NCI-H1930 (cell line): ENCODE measurements at places on chromosomes 4 and X.

DNA sequence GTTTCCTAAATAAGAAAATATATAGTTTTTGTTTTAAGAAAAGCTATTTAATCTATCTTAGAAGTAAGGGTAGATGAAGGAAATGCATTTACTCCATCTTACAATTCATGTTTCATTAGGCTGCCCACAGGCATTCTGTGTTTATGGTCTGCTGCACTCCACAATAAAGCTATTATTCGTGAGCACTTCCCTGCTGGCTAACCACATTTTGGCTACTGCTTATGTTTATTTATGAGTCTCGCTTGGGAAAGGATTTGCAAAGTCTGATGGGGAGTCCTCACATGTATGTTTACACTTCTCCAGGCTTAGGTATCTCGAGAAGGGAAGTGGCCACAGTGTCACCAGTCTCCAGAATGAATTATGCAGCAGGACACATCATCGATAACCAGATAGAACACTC, 260.8 kb upstream of the VCX start:
- DNase-seq, result no peak

GRCh38 chrX:136598631-136599030, 49.3 kb upstream of the CD40LG start:
- no peak for DNase-seq

- DNase-seq, result no peak
These were observed 93.6 kb downstream of the DCTD start for GRCh38 chr4:182823576-182823975.

DNA sequence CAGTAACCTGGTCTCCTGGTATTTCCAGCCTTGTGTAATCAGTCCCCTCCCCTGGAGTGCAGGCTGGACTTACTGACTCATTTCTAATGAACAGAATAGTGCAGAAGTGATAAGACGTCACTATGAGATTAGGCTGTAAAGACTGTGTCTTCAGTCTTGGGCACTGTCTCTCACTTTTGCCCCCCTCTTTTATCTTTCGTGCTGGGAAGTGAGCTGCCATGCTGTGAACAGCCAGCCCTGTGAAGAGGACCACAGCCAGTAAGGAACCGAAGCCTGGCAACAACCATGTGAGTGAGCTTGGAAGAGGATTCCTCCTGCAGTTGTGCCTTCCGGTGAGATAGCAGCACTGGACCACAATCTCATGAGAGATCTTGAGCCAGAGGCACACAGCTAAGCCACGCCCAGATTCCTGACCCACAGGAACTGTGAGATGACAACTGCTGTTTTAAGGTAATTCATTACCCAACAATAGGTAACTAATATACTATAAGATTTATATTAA, 67.5 kb upstream of the GPR34 start:
- DNase-seq, result no peak

DNA sequence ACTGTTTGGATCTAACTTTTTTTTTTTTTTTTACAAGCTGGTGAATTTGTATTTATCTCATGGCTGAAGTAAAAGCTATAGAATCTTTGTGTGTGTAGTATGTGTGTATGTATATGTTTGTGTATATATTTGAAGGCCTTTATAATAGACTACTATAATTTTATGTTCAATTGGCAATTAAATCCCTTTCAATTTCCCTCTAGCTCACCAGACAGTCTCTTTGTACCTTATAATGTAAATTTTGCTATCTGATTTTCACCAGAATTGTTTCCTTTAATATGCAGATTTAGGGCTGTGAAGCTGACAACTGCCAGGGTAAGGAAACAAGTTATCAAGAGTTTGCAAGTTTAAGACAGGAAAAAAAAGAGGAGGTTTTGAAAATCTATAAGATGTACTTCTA, 33.1 kb upstream of the MTMR8 start:
- no peak for DNase-seq

DNA sequence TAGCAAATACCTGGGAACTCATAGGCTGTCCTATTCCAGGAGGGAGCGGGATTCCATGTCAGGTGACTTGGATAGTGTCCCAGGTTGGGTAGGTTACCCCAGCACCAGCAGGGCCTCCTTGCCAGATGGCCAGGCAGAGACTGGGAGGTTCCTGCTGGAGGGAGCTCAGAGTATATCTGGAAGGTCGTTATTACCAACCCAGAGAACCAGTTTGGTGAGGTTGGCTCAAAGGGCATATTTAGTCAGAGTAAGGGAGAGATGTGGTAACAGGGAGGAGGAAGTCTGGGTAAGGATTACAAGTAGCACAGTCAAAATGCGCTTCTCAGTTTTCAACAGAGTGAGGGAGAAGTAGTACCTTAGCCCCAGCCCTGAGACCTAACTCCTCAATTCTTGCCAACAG, 53.3 kb upstream of the LNX1 start:
- no peak for DNase-seq

- no peak for DNase-seq
These were observed 10.8 kb upstream of the RHOH start for GRCh38 chr4:40185830-40186664.

- no peak for DNase-seq
These were observed 25.6 kb downstream of the ZMAT1 start for GRCh38 chrX:101906136-101906796.

GRCh38 chr4:83241132-83241531, 43.5 kb downstream of the COQ2 start:
- no peak for DNase-seq

GRCh38 chr4:123127875-123128274, 205.5 kb upstream of the NUDT6 start:
- no peak for DNase-seq

- no peak for DNase-seq
These were observed 39.4 kb upstream of the TET2 start for GRCh38 chr4:105107095-105107856.

GRCh38 chrX:75038925-75039324, 113.7 kb upstream of the NEXMIF start:
- DNase-seq, result no peak

DNA sequence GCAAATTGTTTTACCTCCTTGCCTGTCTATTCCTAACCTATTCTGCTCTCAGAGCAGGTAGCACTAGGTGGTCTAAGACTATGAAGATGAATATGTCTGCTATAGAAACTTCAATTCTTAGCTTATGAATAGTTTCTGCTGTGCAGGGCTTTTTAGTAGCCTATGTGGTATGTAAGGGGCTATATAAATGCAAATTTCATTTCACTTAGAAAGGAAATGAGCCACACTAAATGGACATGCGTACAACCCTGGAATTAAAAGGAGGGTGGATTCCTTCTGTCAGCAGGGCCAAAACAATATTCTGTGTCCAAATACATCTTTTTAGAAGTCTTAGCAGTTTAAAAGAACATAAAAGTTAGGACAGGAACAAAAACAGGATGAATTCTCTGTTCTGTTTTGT, 163.9 kb upstream of the GEMIN8 start:
- DNase-seq, result no peak

DNA sequence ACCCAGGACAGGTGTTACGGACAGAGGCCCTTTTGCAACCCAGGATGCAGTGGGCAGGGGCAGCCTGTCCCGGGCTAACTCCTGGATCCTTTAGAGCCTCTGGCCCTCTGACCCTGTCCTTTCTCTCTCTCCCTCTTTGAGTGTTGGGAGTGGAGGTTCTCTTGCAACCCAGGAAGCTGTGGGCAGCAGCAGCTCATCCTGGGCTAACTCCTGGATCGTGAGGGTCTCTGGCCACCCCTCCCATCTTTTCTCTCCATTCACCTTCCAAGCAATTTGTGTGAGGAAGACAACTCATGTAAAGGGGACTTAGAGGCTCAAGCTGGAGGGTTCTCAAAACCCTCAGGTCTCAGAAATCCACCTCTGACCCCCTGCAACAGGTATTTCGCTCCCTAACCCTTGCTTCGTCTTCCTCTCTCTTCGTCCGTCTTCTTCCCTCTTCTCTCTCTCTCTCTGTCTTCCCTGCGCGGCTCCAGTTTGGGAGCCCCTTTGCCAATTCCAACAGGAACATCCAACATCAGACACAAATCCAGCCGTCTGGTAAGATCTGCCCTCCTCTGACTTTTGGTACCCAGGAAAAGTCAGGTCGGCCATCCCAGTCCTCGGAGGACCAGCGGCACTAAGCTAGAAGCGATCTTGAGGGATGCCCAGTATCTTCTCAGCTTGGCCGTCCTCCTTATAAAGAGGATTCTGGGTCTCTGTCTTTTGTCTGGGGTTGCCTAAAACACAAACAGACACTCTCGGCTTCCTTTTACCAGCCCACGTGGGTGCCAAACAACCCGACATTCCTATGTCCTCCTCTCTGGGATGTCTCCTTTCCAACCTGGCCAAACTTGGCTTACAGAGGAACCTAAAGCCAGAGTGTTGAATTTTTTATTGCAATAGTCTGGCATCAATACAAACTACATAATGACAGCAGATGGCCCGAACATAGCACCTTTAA, 7.9 kb downstream of the ASMTL start:
- DNase-seq, result no peak

- no peak for DNase-seq
These were observed 29.4 kb upstream of the OPHN1 start for GRCh38 chrX:68462653-68463052.
